Hematopoietic multipotent progenitor cell treated with erythropoietin and hydrocortisone succinate and interleukin-3 and kit ligand, for 17 days (in vitro differentiated cells): ENCODE measurements at places on chromosomes 7 and 10.
A peak's percentile ranks its signal among the peaks of the same experiment; 100 is the strongest.

GRCh38 chr7:135449436-135449835, 60.5 kb downstream of the CNOT4 start:
- DNase-seq, result no peak

DNA sequence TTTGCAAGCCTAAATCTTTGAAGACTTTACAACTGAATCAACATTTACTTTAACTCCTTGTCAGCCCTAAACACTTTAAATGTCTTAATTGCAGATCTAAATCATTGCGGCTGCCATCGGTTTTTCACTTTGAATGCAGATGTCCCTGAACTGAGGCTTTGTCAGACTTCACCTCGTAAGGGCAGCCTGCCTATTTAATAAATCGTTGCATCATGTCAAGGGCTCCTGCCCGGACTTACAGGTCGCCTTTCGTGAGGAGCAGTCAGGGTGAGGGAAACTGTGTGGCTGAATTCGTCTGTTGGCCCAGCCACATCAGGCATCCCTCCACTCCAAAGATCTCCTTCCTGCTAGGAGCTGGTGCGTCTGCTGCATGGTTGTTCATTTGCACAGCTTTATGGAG, 368.2 kb upstream of the NPVF start:
- no peak for DNase-seq

DNA sequence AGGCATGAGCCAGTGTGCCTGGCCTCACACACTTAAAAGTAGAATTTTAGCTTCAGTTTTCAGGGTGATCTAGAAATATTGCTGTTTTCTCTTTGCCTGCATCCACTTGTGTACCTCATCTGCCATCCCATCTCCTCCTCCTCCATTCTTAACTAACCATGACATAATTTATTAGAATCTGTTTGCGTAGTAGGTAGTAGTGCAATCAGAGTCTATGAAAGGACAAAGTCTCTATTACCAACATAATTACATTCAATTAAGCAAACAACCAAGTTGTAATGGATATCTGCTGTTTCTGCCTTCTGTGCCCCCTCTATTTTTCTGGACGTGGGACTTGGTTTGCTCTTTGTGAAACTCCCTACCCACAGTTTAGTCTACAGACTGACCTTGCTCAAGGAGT, 72.9 kb downstream of the CDK14 start:
- no peak for DNase-seq

GRCh38 chr7:98168181-98168903, 42.9 kb upstream of the BHLHA15 start:
- DNase-seq, result peak; percentile 78

DNA sequence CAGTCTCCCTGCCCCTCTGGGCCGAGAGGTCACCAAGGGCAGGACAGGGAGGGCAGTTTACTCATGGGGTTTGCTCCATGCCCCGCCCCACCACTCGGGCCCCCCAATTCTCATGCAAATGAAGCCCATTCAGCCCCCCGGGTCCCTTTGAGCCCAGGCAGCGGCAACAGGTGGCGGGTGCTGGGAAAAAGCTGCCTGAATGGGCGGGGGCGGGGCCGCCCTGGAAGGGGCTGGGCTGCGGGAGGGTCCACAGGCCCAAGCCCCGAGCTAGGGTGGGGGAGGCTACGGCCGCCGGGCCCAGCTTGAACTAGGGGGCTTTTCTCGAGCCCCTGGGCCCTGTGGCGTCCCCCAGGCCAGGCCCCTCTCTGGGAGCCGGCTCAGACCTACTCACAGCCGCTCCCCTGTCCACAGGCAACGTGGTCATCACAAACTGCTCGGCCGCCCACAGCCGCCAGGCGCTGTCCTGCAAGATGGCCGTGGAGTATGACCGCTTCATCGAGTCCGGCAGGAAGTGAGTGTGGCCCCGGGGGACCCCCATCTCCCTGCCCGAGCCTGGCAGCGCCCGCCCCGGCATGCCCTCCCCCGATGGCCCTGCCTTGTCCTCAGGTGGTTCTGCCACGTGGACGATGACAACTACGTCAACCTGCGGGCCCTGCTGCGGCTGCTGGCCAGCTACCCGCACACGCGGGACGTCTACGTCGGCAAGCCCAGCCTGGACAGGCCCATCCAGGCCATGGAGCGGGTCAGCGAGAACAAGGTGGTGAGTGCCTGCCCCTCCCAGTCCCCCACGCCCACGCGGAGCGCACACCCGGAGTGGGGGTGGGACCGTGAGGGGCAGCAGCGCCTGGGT, 5.5 kb downstream of the LFNG start:
- no peak for DNase-seq

DNA sequence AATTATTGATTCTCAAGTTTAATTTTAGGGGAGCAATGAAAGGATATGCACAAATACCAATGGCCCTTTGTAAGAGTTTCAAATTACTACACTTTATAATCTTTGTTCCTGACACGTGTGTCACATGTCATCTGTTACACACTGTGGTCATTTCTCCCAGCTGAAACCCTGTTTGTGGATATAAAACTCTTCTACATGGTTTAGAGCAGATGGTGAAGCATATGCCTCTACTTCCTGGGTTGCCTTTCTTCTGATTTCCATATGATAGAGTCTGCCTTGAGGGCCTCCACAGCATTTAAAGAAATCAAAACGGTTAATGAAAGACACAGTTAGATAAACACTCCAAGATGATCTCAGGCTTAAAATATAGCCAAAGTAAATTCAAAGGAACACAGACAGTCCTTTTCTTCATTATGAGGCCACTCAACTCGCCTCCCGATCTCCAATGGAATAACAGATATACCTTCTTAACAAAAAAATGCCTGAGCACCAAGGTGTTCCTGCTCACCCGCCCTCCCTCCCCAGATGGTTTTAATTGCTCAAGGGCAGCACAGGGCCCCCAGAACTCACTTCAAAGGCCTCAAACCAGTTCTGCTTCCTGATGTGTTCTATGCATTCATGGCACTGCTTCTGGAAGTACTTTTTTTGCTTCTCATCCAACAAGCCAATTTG, 75.0 kb downstream of the CPVL start:
- DNase-seq, result no peak

DNA sequence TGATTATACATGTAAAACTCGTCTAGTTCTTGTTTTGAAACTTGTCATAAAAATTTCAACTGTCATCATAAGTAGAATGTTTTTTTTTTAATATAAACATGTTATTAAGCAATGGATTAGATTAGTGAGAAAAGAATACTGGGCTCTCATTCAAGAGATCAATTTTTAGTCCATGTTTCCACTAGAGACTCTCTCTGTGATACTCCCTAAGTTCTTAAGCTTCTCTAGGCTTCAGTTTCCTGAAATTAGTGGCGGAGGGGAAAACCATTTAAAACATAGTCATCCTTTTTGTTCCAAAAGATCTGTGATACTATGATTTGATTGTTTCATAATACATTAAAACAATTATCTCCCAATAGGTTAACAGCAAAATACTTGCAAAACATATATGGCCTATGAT, 142.2 kb downstream of the AGMO start:
- no peak for DNase-seq

DNA sequence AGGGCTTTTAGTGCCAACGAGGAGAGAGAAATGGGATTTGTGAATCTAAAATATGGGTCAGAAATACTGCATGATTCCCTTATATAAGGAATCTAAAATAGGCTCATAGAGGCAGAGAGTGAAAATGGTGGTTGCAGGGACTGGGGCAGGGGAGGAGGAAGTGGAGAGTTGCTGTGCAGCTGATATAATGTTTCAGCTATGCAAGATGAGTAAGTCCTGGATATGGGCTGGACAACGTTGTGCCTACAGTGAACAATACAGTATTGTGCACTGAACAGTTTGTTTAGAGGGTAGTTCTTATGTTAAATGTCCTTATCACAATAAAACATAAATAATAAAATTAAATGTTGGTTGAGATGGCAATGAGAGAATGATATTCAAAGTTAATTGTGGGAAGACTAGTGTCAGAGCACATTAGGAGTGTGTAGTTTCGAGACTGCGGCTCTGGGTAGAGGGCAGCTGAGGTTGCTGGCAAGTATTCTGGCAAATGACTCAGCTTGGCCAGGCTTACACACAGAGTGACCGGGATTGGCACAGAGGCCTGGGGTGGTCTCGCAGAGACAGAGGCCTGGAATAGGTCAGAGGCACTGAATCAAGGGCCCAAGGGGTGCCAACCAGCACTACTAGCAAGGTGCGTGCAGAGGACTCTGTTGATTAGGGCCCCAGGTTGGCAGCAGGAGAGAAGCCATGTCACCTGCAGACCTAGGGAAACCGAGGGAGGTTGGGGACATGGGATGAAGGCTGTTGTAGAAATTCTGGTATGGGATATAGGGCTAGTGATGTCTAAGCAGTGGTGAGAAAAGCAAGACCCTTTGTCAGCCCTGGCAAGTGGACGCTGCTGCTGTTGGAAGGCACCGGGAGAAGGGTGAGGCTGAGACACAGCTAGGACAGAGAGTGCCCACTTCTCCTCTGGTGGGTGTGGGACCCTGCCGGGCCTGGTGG, 2.8 kb upstream of the DEPP1 start:
- DNase-seq, result no peak

- no peak for DNase-seq
These were observed 157.4 kb upstream of the TMEM196 start for GRCh38 chr7:19930851-19931250.

- no peak for DNase-seq
These were observed 38.8 kb downstream of the ERLIN1 start for GRCh38 chr10:100146875-100147650.

DNA sequence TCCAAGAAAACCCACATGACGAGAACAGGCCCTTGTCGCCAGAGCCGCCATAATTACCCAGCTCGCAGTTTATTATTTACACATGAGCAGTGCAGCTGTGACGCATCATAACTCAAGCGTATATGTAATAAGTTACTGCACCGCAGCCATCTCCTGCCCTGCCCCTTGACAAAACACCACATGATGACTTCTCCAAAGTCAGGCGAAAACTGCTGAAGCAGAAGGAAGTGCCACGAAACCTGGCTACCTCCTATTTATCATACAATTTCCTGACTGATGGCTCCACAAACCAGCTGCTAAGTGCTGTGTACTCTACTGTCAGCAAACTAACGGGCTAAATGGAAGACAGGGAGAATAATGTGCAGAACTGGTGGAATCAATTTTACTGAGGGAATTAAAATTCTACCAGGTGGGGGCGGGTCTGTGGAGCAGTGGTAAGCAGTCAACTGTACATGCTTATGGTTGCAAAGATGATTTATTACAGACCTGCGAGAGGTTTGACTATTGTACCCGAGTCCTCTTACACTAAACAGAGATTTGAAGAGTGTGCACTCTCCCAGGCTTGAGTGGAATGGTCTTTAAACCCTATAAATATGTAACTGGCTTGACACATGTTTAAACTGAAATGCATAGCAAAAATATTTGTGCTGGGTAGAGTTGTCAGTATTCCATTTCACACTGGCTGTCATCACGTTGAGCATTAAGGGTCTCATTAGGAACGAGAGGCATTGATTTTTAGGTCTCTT, 156.0 kb downstream of the GLI3 start:
- DNase-seq, result no peak

DNA sequence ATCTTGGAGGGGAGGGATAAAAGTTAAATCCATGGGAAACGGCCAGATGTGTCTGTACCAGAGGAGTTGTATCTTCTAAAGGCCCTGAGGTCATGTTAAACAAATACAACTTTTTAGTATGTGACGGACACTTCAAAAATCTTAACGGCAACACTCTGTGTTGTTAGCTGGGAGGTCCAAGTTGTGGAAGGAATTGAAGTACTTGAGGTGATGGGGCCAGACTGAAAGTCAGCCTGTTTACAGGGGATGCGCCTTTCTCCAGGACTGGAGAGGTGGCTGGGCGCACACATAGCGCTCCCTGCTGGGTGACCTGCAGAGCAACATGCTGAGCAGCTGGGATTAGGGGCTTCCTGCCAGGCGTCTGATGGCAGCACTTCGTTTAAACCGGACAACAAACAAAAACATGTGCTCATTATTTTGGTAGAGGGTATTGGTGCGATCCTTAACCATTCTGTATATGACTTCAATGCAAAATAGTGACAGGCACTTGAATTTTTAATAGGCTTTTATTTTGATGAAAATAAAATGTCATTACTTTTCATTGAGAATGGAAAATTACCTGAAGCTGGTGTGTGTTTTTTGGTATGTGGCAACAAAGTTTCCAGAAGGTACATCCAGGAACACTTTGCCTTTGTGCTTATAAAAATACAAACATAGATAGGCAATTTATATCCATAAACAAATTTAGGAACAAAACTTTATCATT, 198.2 kb downstream of the MLLT10 start:
- peak; percentile 59 for DNase-seq

DNA sequence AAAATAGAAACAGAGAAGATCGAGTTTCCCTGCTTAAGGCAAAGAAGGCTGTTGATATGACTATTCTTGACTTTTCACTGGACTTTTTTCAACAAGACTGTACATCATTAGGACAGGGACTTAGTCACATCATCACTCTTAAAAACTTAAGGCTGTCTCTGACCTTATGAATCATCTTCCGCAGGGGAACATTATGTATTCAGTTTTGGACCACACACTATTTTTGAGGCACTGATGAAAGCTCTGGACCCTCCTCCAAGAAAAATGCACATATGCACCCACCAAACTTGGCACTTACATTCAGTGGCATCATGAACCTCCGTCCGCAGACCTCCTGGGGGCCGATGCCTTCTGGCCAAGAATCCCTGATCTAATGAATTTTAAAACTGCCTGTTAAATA, 96.4 kb downstream of the CALD1 start:
- DNase-seq, result no peak

DNA sequence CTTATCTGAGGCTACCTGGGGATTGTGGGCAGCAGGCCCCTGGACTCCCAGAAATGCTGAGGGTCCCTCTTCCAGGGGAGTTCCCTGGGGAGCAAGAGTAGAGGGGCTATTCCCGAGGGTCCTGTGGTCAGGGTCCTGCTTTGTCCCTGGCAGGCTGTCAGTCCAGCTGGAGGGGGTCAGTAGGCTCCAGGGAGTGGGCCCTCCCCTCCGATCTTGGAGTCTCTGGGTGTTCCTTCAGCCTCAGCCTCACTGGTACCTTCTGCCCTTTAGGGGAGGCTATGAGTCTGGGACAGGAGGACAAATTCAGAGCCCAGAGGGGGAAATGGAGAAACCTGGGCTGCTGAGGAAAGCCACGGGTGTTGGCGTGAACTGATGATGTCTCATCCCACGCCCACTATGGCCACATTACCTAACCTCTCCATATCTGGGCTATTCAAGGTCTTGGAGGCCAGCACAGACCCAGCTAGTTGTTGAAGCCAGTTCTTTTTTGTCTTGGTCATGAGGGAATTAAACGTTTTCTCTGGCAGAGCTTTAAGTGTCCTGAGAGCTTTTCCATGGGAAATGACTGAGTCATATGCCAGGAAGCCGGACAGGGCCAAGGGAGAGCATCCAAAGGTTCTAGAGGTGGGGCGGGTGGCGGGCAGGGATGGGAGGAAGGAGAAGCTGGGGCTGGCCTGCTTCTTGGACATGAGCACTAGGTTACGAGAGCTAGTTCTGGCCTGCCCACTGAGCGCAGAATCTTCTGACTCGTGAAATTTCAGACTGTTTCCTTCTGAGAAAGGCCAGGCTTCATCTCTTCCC, 6.2 kb downstream of the CALHM2 start:
- DNase-seq, result no peak

- DNase-seq, result no peak
These were observed 34.3 kb upstream of the PTF1A start for GRCh38 chr10:23157691-23158369.

- no peak for DNase-seq
These were observed 55.2 kb upstream of the DDC start for GRCh38 chr7:50620433-50620832.

- no peak for DNase-seq
These were observed 67.0 kb upstream of the ITGB1 start for GRCh38 chr10:33025039-33025438.

- DNase-seq, result no peak
These were observed 142.5 kb downstream of the GNAT3 start for GRCh38 chr7:80369321-80369720.
